ENCODE measurements at places on chromosomes 5 and 9.
A peak's percentile ranks its signal among the peaks of the same experiment; 100 is the strongest.

DNA sequence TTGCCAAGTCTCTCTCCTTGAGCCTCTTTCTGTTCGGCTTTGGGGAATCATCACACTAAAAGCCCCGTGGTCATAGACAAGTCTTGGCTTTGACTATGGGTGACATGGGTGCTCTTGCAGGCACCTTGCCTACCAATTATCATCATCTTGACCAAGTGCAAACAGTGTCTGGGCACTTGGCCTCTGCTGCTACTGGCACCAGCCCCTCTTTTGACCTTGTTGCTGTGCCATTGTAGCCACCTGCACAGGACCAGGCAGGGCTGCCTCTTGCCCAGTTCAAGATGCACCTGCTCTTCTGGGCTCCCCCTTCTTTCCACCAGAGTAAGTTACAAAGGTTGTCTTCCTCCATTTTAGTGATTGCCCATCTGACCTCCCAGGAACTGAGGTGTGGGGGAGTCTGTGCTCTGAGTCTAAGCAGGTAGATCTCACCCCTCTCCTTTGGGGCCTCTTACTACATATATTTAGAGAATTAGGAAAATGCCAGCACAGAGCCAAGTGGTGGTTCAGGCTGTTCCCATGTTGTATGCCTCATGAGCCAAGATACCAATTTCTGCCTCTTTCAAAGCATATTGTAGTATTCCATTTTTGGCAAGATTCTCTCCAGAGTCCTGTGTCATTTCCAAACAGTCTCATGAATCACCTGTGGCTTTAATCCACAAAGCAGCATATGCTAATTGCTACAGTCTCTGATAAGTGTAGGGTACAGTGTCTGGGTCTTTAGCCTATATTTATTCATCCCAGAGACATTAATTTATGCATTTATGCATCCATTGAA, 142.9 kb upstream of the DAP start:
- no peak for DNase-seq

DNA sequence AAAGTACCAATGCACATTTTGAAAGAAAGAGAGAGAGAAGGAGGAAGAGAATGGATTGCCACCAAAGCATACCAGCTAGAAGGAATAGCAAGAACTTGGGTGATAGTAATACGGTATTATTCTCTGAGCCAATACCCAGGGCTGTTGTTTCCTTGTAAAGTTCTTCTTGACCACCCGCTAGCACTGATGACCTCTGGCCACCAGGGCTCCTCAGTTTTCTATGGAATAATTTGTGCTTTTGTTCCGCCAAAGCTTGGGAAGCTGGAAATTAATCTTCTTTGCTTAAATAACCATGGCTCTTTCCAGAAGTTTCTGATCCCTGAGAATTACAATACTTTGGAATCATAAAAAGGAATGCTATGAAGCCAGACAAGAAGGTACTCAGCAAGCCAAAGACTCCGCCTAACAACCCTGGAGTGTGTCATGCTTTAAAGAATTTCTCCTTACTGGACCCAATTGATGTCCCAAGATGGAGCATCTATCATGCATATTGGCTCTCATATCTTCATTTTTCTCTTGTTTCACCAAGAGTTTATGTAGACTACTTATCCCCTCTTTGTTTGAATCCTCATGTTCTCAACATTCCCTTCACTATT, 29.8 kb downstream of the OR2K2 start:
- DNase-seq, result no peak

- DNase-seq, result no peak
These were observed 451.8 kb upstream of the PTGER4 start for GRCh38 chr5:40227931-40228330.

GRCh38 chr9:127446713-127447415, 4.3 kb downstream of the RPL12 start:
- DNase-seq, result no peak

- no peak for DNase-seq
These were observed 127.3 kb downstream of the XRCC4 start for GRCh38 chr5:83204651-83205050.

DNA sequence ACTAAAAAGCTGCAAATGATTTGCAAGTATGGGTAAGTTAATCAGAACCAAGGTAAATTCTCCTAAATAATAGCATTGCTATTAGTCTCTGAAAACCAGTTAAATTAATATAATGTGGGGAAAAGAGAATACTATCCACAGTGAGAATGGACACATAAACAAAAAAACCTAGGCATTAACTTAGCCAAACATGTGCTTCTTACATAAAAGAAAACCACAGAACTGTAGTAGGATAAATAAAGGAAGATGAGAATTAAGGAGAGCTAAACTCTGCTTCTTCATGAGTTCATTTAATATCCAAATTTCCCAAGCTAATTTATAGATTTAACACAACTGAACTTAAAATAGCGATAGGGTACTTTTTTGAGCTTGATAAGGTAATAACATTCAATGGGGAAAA, 31.8 kb downstream of the ABCA1 start:
- DNase-seq, result no peak

DNA sequence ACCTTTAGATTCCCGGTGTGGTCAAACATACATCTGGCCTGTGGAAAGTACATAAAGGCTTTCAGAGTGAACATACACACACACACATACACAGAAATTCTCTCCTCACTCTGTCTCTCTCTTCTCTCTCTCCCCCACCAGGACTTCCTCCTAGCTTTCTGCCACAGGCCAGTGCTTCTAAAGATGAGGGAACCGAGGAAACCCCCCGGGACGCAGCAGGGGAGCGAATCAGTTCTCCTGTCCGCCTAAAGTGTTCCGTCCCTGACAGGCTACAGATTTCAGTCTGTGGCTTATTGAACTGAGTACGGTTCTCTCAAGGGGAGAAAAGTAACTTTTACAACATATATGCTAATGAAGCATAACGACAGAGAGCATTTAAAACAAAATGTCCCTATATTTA, 75.8 kb downstream of the MED27 start:
- DNase-seq, result no peak

DNA sequence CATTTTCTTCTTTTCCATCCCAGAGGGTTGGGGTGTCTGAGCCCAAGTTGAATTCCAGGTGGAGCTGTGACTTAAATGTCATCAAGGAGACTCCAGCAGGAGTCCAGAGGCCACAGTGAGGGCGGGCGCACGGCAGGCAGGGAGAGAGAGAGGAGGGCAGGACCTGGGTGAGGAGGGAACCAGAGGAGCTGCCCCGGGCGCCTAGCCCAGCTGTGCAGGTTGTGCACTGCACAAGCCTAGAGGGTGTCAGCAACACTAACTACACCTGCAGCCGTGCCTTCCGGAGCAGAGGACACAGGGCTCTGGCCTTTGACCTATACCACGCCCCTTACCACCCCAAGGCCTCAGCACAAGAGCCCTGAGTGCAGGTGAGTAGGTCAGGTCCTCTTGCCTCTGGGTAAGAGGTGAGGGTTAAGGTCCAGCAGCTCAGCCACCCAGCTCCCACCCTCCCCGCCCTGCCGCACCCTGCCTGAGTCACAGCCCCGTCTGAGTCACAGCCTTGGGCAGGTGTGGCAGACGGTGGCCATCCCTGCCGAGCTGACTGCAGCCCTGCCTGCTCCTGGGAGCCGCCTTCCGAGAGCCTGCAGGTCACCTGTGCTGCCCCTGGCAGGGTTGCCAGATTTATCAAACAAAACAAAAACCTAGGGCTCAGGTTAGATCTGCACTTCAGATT, 6.4 kb upstream of the AGPAT2 start:
- DNase-seq, result peak; percentile 29

DNA sequence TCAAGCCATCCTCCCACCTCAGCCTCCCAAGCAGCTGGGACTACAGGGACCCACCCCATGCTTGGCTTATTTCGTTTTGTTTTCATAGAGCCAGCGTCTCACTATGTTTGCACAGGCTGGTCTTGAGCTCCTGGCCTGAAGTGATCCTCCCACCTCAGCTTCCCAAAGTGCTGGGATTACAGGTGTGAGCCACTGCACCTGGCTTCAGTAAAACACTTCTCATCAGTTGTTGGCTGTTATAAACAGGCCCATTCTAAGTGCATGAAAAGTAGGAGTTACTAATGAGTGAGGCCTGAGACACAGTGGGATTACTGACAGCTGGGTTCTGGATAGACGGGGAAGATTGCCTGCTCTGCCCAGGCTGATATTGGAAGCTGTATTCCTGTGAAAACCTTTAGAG, 3.5 kb downstream of the CRB2 start:
- no peak for DNase-seq

DNA sequence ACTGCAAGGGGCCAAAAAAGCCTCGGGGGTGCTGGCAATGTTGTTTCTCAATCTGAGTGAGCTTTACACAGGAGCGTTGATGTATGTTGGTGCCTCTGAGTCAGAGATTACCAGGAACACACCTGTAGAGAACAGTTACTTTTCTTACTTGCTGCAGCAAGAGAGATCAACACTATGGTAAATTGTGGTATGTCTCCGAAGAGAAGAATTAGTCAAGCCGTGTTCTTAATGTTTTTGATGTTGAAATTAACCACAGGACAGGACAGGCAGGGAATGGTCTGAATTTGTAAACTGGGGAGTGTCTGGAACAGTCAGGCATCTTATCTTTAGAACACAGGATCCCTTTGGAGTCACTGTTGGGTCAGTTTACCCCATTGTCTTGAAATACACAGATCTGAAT, 285.7 kb downstream of the DNAH5 start:
- no peak for DNase-seq

GRCh38 chr5:159187719-159188118, 21.6 kb downstream of the RNF145 start:
- DNase-seq, result no peak

DNA sequence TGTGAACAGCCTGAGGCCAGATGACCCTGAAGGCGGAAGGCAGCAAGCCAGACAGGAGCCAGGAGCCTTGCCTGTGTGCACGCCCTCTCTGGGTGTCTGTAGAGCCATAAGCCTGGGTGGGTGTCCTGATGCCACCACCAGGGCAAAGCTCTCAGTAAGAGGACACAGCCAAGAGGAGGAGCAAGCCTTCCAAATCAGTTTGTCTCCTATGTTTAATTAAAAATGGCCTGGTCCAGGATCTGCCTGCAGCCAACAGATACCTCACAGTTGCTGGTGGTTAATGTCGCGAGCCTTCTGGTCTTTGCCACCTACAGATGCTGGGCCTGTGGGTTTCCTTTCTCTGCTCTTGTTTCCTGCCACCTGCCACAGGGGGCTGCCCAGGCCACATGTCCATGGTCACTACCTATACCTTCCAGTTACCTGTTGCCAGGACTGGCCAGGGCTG, 56.9 kb downstream of the SYK start:
- no peak for DNase-seq

- no peak for DNase-seq
These were observed 914.9 kb downstream of the EFNA5 start for GRCh38 chr5:106755789-106756188.

DNA sequence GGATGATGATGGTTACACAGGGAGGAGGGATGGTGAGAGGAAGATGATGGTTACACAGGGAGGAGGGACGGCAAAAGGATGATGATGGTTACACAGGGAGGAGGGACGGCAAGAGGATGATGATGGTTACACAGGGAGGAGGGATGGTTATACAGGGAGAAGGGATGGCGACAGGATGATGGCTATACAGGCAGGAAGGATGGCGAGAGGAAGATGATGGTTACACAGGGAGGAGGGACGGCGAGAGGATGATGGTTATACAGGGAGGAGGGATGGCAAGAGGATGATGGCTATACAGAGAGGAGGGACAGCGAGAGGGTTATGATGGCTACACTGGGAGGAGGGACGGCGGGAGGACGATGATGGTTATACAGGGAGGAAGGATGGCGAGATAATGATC, 64.1 kb upstream of the FCN1 start:
- DNase-seq, result no peak

GRCh38 chr5:72145348-72145747, 38.1 kb downstream of the MAP1B start:
- DNase-seq, result no peak

DNA sequence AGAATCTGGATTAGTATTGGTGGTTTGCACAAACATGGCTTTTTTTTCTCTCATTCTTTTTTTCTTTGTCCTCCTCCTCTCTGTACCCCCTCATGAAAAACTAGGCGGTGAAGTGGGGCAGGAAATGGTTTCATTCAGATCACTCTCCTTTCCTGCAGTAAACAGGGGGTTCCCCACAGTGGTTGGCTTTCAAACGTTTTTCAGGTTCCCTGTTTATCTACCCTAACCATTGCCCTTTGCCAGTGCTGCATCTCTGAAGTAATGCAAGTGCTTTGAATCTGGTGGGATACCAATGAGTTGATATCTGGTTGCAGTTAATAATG, 29.8 kb downstream of the NR4A3 start:
- no peak for DNase-seq

- peak; percentile 31 for DNase-seq
These were observed 437.9 kb downstream of the RAB3C start for GRCh38 chr5:59020611-59021285.

DNA sequence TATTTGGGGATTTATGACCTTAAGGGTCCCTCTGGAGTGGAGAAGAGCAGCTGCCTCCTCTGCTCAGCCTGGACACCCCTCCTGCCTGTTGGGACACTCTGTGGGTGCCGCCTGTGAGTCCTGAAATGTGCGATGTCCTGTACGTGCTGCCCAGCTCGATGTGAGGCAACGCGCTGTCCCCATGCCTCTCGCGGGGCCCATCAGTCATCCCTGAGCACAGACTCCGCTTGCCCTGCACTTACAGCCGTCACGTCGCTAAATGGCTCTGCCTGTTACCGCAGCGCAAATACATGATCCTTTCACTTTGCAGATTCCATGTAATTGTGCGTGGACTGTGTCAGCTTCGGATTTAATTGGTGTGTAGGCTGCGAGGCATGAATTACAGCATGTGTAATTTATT, 27.1 kb downstream of the IRX4 start:
- no peak for DNase-seq

- DNase-seq, result no peak
These were observed 268.4 kb upstream of the PANK3 start for GRCh38 chr5:168847511-168848073.

- peak; percentile 82 for DNase-seq
These were observed 2.8 kb upstream of the CDK7 start for GRCh38 chr5:69231851-69232250.

GRCh38 chr5:170538696-170539586, 35.1 kb downstream of the KCNIP1 start:
- no peak for DNase-seq

DNA sequence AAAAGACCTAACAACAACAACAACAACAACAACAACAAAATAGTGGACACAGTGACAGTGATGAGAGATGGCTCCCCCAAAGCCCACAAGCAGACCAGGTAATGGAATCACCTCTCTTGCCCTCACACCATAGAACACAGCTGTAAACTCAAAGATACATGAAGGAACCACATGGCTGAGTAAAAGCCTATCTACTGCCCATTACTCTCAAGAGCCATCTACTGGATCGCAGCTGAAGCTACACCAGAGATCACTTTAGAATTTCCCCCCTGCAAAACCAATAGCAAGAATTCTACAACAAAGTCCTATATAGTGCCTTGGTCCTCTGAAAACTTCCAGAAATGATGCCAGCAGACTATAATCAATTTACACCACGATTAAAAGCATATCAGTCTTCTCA, 1537.6 kb upstream of the CDH9 start:
- DNase-seq, result peak; percentile 3

- no peak for DNase-seq
These were observed 779.8 kb downstream of the TLE4 start for GRCh38 chr9:80351612-80352011.

- peak; percentile 84 for DNase-seq
These were observed 257.1 kb downstream of the FBXL7 start for GRCh38 chr5:15757103-15757502.

GRCh38 chr5:60526336-60526875, 173.6 kb downstream of the DEPDC1B start:
- no peak for DNase-seq

- no peak for DNase-seq
These were observed 53.2 kb upstream of the HMHB1 start for GRCh38 chr5:143758750-143759149.
